ENCODE measurements at places on chromosomes 3 and 15.

- no peak for DNase-seq
Measured at GRCh38 chr15:60696523-60696859, 217.5 kb upstream of the ICE2 start.

DNA sequence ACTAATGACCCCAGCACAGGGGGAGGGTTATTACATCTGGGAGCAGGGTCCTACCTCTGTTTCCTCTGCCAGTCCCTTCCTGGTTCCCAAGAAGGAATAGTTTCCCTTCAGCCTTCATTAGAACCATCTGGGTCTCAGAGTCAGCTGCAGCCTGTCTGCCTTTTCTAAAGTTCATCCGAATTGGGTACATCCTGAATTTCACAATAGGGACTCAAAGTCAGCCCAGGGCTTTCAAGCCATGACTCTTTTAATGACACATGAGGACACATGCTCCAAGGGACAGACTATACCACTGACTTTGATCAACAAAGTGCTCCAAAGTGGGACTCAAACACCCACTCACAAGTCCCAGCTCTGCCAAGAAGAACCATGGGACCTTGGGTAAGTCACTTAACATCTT is 12.7 kb upstream of the CRABP1 start:
- DNase-seq: no peak

DNA sequence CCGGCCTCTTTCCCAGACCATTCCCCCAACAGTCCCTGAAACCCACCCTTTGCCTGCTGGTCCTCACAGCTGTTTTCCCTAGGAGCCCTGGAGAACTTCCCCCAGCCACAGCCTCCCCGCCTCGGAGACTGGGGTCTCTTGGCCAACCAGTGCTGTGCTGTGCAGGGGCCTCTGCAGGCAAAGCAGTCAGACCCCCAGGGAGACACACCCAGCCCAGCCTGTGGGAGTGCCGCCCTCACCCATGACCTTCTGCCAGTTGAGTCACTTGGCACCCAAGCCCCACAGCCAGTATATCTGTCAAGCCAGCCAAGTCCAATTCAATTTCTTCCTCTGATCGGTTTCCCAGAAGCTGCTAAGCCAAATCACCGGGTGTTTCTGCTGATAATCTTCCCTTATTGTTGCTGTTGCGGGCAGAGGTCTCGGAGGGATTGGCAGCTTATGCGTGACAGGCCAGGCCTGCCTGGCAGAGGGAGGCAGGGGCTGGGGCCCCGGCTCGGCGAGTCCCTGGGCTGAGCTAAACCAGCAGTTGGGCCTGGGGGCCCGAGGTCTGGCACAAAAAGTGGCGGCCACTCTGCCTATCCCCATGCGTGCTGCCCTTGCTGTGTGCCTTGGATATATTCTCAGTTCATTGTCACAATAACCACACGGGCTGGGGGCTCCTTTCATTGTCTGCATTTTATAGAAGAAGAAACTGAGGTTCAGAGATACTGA is 65.6 kb upstream of the SLC6A1 start:
- DNase-seq: no peak

GRCh38 chr3:186385856-186386602 is 24.0 kb upstream of the DGKG start:
- no peak for DNase-seq

- no peak for DNase-seq
Measured at GRCh38 chr15:40899536-40900207, 5.4 kb downstream of the VPS18 start.

- DNase-seq: no peak
Measured at GRCh38 chr15:94145046-94145445, 86.3 kb upstream of the MCTP2 start.

- DNase-seq: no peak
Measured at GRCh38 chr3:124635169-124635539, 95.1 kb upstream of the UMPS start.

GRCh38 chr15:90582553-90582952 is 52.8 kb downstream of the CRTC3 start:
- no peak for DNase-seq
